ENCODE measurements at places on chromosomes 4 and X.

DNA sequence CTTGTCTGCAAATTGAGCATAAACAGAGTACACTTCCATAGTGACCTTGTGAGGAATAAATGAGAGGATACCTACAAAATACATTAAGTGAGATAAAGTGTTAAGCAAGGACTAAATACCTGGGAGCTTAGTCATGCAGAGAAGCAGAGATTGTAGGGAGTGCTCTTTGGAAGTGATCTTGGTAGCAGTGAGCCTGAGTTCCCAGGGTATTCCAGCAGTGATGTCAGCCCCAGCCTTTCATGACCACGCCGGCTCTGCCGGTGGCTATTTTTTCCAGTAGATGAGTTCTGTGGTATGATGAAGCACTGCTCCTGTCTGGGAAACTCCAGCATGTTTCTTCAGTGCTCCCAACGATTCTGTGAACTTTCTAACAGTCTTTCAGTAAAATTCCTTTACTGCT lies 391.5 kb upstream of the IGFBP7 start:
- DNase-seq, result no peak

DNA sequence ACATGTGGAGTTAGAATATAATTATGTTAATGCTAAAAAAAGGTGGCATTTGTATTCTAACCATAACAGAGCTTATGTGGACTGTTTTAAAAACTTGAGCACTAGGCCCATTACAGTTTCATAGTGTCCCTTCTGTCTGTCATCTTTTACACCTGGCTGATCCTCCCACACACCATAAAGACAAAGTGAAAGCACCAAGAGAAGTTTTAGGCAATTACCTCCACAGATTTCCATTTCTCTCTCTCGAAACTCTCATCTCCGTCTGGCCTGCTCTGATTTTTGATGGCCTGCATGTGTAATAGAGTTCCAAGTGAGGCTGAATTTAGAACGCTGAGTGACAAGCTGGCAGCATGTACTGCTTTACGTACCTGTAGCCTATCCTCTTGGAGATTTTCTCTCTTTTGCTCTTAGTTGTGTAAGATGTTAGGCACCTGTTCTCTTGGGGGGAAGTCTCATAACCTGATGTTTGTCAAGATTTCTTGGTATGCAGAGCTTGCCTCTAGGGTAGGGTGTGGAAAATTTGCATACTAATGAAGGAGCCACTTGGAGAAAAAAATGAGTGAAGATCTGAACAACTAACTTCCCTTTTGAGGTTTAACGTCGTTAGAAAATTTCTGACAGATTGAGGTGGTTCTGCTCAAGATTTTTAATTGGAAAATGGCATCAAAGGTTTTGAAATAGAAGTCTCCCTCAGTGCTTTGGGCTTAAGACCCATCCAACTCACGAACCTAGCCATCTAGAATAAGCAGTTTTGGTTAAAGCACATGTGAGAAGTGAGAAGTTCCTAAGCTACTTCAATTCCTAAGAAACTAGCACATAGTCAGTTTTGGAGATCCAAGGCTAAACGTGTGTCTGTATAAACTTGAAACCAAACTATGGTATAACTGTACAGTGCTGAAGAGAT lies 57.6 kb upstream of the RAP1GDS1 start:
- DNase-seq, result no peak

- no peak for DNase-seq
Measured at GRCh38 chr4:168667376-168667775, 170.5 kb downstream of the PALLD start.

DNA sequence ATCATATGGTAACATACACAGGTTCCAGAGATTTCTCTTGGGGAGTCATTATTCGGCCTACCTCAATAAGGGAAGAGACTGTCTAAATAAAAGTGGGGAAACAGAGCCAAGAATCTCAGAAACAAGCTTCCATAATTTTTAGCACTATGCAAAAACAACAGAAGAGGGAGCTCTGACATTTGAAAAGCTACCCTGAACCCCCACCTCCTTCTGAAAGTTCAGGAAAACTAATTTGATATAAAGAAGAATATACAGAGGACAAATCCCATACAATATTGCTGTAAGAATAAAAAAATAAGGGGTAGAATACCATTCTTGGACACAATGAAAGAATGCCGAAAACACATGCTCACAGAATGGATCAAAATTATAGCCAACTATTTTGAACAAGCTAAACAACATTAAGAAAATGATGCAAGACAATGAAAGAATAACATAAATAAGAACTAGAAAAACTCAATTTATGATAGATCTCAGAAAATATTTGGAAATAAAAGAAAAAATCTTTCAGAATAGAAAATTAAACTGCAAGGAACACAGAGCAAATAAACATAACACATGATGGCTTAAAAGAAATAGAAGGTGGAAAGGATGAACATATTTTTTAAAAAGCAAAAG lies 14.4 kb upstream of the ZNF41 start:
- no peak for DNase-seq

DNA sequence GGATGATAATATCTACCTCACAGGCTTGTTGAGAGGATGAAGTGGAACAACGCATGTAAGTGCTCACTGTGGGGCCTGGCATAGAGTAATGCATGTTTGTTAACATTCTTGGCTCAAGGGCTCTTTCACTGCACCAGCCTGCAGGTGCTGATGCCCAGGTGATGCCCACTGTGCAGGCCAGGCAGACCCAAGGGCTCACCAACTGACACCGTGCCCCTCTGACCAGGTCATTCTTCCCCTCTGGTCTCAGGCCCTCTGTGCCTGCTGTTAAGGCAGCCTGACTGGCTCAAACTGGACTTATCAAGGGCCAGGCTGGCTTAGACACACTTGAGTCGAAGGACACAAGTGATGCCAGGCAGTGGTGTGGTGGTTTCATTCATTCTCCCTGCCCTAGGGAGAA lies 90.5 kb downstream of the PJA1 start:
- no peak for DNase-seq

GRCh38 chr4:155667568-155668511 lies 1.2 kb downstream of the GUCY1A1 start:
- no peak for DNase-seq

GRCh38 chrX:7996414-7996813 lies 69.2 kb upstream of the PNPLA4 start:
- peak; percentile 32 for DNase-seq

GRCh38 chr4:173442223-173442932 lies 43.5 kb upstream of the SCRG1 start:
- DNase-seq, result no peak

DNA sequence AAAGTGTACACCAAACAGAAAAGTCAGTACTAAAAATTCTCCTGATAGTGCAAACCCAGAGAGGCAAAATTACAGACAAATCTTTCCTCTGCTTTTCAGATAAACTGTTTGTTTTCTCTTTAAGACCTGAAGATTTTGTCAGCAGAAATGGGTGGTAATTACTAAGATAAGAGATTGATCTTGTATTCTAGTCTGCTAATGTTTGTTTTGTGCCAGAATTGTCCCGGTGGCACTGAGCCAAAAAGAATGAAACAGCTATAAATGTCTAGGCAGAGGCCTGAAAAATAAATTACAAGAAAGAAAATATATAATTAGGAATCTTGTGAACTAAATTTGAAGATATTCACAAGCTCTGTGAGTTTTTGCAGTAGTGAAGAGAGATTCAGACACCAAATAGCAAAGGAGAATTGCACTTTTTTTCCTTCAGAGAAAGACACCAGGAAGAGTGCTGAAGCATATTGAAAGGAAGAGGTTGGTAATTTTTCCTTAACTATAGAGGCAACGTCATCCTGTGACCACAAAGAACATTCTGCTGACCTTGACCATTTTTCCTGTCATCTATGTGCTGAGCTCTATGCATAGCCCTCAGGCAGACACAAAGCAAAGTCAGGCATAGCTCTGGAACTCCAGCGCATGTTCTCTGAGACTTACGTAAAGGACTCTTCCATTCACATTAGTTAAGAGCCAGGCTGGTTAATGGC lies 314.5 kb upstream of the RASGEF1B start:
- no peak for DNase-seq

DNA sequence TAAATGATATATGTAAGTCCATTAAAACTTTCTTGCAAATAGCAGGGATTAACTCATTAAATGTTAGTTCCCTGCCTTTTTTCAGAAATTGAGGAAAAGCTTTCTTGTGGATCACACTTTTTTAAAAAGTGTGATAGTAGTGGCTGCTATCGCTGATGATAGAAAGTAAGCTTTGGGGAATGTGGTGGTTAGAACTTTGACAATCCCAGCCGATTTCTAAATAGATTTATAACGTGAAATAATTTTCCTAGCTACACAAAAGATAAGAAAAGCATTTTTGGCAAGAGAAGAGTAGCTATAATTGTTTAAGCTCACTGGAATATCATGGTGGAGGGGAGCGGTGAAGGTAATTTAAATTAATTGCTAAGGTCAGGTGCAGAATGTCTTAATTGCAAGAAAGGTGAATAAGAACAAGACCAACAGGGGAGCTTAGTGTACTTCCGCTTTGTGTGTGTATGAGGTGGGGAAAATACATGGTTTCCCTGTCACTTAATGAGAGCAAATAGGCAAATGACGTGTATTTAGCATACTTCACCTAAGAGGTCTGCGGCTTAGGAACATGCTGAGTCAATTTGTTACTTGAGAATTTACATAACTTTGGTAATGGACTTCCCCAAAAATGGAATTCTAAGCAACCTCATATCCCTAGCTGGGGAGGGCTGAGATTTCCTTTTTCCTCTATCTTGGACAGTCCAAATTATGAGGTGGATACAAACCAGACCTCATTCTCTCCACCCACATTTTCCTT lies 11.7 kb upstream of the IL21 start:
- DNase-seq, result no peak

DNA sequence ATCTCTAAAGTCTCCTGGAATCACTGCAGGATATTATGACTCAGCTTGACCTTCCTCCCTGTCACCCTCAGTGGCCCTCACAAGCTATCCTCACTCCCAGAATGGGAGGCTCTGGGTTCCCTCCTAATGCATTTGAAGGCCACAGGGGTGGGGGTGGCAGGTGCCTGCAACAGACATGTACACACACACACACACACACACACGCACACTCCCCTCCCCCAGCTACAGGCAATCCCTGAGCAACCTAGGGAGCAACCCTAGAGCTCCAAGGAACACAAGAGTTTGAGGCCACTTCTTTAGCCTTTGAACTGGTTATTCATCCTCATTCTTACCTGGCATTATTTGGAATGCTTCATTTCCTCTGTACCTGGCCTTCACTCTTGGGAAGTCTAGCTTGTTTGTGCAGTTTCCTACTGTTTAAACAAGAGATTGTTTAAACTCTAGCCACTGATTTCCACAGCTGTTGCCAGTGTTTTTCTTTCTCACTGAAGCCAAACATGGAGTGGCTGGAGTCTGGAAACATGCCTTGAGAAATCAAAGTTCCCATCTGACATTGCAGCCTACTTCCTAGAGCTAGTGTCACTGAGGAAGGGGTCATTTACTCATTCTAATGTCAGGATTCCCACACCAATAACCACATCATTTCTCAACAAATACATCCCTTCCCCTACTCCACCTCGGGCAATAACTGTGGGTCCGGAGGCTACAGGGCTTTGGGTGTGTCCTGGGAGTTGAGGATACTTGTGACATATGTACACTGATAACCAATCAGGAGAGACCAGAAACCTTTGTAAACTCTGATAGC lies 37.7 kb downstream of the MAOA start:
- no peak for DNase-seq

DNA sequence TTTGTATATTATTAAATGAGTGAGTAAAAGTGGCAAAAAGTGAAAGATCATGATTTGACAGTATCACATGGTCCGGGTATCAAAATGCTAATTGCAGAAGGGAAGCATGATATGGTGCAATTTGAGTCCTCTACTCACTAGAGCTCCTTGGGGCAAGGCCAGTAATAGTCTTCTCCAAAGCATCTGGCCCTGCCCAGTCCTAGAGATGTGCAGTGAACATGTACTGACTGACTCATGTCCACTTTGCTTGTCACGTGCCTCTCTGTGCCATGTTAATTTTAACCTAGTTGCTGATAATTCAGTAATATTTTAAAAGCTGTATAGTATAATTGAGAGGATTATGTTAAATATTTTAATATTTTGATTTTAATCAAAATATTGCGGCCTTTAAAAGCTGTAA lies 54.6 kb upstream of the TENM3 start:
- no peak for DNase-seq

GRCh38 chr4:85788604-85789003 lies 313.7 kb downstream of the ARHGAP24 start:
- no peak for DNase-seq

DNA sequence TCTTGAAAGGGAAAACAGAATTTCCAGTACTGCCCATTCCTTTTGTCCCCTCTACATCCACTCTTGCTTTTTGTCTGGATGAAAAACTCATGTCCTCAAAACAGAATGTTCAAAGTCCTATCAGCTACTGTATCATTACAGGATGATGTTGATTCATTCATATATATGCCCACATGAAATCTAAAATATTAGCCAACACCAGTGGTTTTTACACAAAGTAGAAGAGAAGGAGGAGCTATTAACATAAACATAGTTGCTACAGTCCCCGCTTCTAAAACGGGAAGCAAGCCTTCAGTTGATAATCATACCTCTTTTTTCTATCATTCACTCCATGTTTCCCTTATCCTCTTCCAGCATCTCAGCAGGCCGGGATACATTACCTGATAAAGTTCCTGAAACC lies 7.7 kb upstream of the THOC2 start:
- DNase-seq, result no peak

DNA sequence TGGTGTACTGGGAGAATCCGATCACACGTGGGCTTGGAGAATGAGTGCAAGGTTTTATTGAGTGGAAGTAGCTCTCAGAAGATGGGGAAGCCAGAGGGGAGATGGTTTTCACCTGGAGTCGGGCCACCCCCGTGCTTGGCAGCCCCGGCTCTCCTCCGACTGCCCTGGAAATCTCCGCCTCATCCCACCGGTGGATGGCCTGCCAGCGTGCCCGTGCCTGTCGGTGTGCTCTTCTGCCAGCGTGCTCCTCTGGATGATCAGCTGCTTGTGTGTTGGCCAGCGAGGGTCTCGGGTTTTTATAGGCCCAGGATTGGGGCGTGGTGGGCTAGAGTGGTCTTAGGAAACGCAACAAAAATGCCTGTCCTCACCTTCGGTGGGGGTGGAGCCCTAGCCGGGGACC lies 368.0 kb downstream of the FAT4 start:
- no peak for DNase-seq

- DNase-seq, result no peak
Measured at GRCh38 chr4:147596981-147597380, 20.2 kb upstream of the TMEM184C start.

GRCh38 chrX:14356401-14356800 lies 172.9 kb upstream of the GLRA2 start:
- no peak for DNase-seq

DNA sequence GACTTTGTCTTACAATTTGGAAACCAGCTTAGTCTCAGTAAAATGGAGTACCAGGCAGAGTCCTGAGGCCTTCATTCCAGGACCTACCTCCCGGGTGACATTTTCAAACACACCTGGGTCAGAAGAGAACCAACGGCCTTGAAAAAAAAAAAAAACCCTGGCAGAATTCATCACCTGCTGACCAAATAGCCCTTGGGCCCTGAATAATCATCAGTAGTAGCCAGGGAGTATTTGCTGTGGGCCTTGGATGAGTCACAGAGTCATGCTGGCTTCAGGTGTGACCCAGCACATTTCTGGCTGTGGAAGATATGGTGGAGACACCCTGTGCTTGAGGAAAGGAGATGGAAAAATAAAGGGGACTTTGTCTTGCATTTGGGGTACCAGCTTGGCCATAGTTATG lies 92.2 kb downstream of the LPAR4 start:
- DNase-seq, result no peak

GRCh38 chr4:149214301-149214700 lies 601.3 kb downstream of the IQCM start:
- no peak for DNase-seq

Data from CD4-positive, alpha-beta memory T cell (primary cell).